Muscle of leg (tissue), 16 donors: ENCODE measurements at places on chromosomes 3 and 15. TPM values are rescaled to one million over a fixed set of nuclear protein-coding genes. Genes with fewer than 3 reads are reported as not detected.

PXYLP1 gene
- 21.8 TPM for total RNA-seq

NR2E3 gene
- total RNA-seq: 3.4 TPM

KIF23 gene
- 16.5 TPM for total RNA-seq

CRYGS gene
- 2.5 TPM for total RNA-seq

VWA5B2 gene
- 0.04 TPM for total RNA-seq

C3orf80 gene
- 0.13 TPM for total RNA-seq

EFCAB12 gene
- total RNA-seq: 0.04 TPM

PLA2G4F gene
- total RNA-seq: not detected

SPATA12 gene
- 0.04 TPM for total RNA-seq

TGM5 gene
- 0.13 TPM for total RNA-seq

CGNL1 gene
- 9.5 TPM for total RNA-seq

COPG1 gene
- 118 TPM for total RNA-seq

TUSC7 gene
- total RNA-seq: not detected

ATP8B4 gene
- total RNA-seq: 4.9 TPM

XPC gene
- total RNA-seq: 15.7 TPM

RTP1 gene
- 0.04 TPM for total RNA-seq

PAQR5 gene
- total RNA-seq: 0.13 TPM
